ENCODE measurements at places on chromosomes 11 and 22. TPM values are rescaled to one million over a fixed set of nuclear protein-coding genes. Genes with fewer than 3 reads are reported as not detected.

The ZFTA gene
- 34.6 TPM for total RNA-seq

The GPR83 gene
- not detected for total RNA-seq

The MISFA gene
- 2.2 TPM for total RNA-seq

The C11orf91 gene
- total RNA-seq = not detected

All from chondrocyte (in vitro differentiated cells).